Naive thymus-derived CD8-positive, alpha-beta T cell (primary cell): ENCODE measurements at places on chromosomes 1 and 21. TPM values are rescaled to one million over a fixed set of nuclear protein-coding genes. Genes with fewer than 3 reads are reported as not detected.

Gene NEXN
- polyA plus RNA-seq, result 0.74 TPM

Gene INSRR
- polyA plus RNA-seq, result not detected

Gene FAAH
- polyA plus RNA-seq, result 2.2 TPM

Gene ANGPTL1
- polyA plus RNA-seq, result not detected

Gene CELA2B
- not detected for polyA plus RNA-seq

Gene RAB42
- not detected for polyA plus RNA-seq

Gene CENPF
- polyA plus RNA-seq, result not detected

Gene KRTAP10-8
- polyA plus RNA-seq, result not detected

Gene ARMH1
- 75.6 TPM for polyA plus RNA-seq

Gene UROD
- polyA plus RNA-seq, result 71.6 TPM

Gene KIF26B
- polyA plus RNA-seq, result not detected

Gene EXO5
- 4.5 TPM for polyA plus RNA-seq

Gene HLX
- not detected for polyA plus RNA-seq

Gene SSBP3
- polyA plus RNA-seq, result 16.7 TPM

Gene OR2L3
- polyA plus RNA-seq, result not detected

Gene CR1
- polyA plus RNA-seq, result 0.81 TPM

Gene TFF1
- not detected for polyA plus RNA-seq

Gene SPATA45
- not detected for polyA plus RNA-seq

Gene SASS6
- 1.7 TPM for polyA plus RNA-seq

Gene DNAJC6
- 0.21 TPM for polyA plus RNA-seq

Gene FCRL4
- polyA plus RNA-seq, result not detected

Gene RHEX
- not detected for polyA plus RNA-seq

Gene ALPL
- polyA plus RNA-seq, result not detected

Gene C4BPB
- 0.32 TPM for polyA plus RNA-seq

Gene PSMB4
- 47.4 TPM for polyA plus RNA-seq

Gene NEGR1
- not detected for polyA plus RNA-seq

Gene CTBS
- 18.2 TPM for polyA plus RNA-seq

Gene C2CD4D
- polyA plus RNA-seq, result 0.65 TPM

Gene GNG4
- polyA plus RNA-seq, result not detected

Gene GPR25
- 0.94 TPM for polyA plus RNA-seq

Gene RNU1-2
- not detected for polyA plus RNA-seq

Gene SLC25A44
- polyA plus RNA-seq, result 16.4 TPM

Gene USH2A
- not detected for polyA plus RNA-seq

Gene KCNK2
- not detected for polyA plus RNA-seq

Gene TRABD2B
- polyA plus RNA-seq, result not detected

Gene RHD
- polyA plus RNA-seq, result not detected
